ENCODE measurements at places on chromosomes 16 and 17. TPM values are rescaled to one million over a fixed set of nuclear protein-coding genes. Genes with fewer than 3 reads are reported as not detected.
A peak's percentile ranks its signal among the peaks of the same experiment; 100 is the strongest.

DNA sequence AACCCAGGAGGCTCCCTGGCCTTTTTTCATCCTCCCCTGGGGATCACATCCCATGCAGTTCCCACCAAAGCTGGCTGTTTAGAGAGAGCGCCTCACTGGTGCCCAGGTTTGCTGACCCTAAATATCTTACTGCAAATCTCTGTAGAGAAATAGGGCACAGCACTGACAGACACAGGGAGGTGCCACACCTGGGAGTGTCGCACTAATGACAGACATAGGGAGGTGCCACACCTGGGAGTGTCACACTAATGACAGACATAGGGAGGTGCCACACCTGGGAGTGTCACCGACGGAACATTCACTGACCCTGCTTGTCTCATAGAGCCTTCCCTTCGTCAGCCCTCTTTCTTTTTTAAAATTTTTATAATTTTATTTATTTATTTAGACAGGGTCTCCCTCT lies 25.6 kb downstream of the UNK start:
- DNase-seq = peak; percentile 93

- no peak for DNase-seq
Observed at GRCh38 chr16:49939495-49939894, 83.6 kb upstream of the ZNF423 start.

GRCh38 chr17:77382966-77383612 lies 242.3 kb downstream of the SEC14L1 start:
- DNase-seq = no peak

- peak; percentile 84 for DNase-seq
Observed at GRCh38 chr17:6651919-6652452, 424 bp downstream of the C17orf100 start.

- DNase-seq = no peak
Observed at GRCh38 chr17:9269350-9270035, 248.2 kb downstream of the NTN1 start.

DNA sequence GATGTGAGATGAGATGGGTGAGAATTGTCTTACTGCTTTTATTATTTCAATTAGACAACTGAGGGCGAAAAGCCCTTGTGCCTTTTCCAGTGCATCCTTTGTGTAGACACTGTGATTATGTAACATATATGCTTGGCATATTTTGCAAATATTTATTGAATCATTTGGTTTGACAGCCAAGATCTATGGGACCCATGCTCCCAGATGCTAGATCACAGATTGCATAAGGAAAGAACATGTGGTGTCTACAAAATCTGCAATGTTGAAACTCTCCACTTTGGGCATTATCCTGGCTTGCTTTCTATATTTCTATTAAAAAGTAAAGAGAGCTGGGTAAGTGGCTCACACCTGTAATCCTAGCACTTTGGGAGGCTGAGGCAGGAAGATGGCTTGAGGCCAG lies 4.8 kb upstream of the COG1 start:
- DNase-seq = no peak

DNA sequence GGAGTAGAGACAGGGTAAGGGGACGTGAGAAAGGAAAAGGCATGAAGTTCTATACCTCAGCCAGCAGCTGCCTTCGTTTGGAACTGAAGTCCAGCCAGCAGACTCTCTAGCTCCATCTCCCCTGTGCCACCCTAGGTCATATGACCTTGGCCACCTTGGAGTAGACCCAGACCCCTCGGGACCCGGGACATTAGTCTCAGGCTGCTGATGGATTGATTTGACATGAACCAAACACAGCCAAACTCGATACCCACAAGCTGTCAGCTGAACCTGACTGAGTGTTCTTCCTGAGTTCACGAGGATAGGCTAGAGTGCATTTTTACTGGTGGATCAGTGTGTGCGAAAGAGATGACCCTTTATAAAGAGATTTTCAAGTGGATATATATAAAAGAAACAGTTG lies 68.5 kb downstream of the YPEL2 start:
- no peak for DNase-seq

GRCh38 chr17:79504181-79504605 lies 106.7 kb downstream of the RBFOX3 start:
- DNase-seq = no peak

DNA sequence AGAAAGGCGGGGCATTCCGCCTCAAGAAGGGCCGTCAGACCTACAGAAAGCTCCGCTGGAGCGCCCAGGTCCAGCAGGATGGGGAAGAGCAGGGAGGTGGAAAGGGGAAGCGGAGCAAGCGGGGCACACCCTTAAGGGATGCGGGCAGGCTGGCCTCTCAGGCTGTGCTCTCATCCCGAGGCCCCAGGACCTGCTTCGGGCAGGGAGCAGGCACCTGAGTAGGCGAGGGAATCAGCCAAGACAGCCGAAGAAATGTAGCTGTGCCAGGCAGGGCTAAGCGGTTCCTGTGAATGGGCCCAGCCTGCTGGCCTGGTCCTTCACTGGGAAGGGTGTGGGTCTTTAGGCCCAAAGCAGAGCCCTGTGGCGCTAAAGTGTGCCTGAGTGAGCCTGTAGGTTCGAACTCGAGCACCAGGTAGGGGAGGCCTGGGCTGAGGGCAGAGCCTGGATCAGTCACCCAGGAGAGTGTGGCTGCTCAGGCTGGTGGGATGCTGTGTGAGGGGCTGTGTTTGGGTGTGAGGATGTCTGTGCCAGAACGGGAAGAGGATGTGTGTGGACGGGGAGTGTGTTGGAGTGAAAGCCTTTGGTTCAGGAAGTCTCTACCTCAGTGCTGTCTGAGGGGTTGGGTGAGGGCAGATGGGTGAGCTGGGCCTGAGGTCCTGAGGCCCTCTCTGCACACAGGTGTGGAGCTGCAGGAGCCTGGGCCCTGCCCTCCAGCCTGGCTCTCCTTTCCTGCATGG lies 3.3 kb downstream of the TBX4 start:
- no peak for DNase-seq

GRCh38 chr16:57380671-57381462 lies 8.6 kb downstream of the CX3CL1 start:
- peak; percentile 33 for DNase-seq

- peak; percentile 35 for DNase-seq
Observed at GRCh38 chr16:9061358-9061813, 30.1 kb upstream of the HAPSTR1 start.

- DNase-seq = peak; percentile 77
Observed at GRCh38 chr17:75635610-75636202, 2.5 kb downstream of the SMIM5 start.

- no peak for DNase-seq
Observed at GRCh38 chr16:57409870-57410587, 5.5 kb downstream of the CCL17 start.

GRCh38 chr17:43615330-43616028 lies 46.2 kb downstream of the MEOX1 start:
- no peak for DNase-seq

GRCh38 chr16:2388875-2389433 lies 40.3 kb upstream of the CCNF start:
- no peak for DNase-seq

DNA sequence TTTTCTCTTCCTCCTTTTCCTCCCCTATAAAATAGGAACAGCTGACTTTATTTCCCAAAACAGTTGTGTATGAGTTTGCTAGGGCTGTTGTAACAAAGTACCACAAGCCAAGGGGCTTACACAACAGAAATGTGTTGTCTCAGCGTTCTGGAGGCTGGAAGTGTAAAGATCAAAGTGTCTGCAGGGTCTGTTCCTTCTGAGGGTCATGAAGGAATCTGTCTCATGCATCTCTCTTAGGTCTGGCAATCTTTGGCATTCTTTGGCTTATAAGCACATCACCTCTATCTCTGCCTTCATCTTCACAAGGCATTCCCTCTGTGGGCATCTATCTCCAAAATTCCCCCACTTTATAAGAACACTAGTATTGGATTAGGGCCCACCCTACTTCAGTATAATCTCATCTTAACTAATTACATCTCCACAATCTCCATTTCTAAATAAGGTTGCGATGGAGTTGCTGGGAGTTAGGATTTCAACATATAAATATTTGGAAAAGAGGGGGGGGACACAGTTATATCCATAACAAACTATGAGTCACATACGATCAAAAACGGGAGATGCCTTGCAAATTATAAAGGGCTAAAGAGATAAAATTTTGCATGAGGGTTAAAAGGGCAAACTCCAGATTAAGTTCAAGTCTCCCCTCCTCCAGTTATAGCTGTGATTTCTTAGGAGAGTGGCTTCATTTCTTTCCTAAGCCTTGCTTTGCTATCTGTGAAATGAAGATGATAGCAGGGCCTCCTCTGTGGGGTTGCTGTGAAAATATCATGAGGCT lies 109.7 kb downstream of the VAT1L start:
- no peak for DNase-seq

DNA sequence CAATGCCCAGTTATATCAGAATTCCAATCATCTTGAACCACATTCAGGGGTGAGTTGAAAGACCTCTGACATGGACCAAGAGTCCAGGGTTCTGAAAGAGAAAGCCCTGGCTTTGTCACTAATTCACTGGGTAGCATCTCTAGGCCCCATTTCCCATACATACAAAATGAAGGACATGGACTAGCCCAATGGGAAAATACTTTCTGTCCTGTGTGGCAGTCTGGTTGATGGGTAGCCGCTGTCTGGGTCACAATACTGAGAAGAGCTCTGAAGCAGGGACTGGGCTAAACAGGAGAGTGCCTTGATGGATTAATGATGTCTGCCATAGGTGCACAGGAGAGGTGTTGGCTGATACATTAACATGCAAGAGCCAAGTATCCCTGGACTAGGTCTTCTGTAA lies 214.3 kb downstream of the RAB11FIP4 start:
- DNase-seq = no peak

DNA sequence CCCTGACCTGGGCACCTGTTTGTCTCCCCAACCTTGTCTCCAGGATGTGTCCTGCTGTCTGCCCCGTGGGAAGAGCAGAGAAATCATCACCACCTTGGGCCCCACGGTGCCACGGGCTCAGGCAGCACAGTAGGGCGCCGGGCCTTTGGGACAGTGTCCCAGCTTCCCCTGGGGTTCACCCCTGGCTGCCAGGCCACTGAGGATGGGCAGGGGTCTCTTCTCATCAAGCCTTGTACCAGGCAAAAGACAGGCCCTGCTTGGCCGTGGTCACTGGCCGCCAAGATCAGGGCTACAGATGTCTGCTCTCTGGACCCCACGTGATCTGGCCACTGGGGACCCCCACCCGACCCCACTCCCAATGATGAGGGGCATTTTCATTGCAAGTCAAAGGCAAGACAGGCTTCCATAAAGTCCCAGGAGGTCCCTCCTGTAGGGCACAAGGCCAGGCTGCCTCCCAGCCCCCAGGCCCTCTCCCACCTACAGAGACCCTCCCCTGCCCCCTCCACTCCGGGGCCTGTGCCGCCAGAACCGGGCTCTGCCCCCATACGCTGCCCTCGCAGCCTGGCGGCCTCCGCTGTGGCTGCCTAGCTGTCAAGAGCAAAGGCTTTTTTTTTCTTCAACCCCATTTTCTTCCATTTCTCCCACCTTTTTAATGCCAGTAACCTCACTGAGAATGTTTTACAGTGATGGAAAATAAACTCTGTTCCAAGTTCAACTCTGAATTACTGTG lies 14.5 kb downstream of the DNAAF8 start:
- DNase-seq = no peak

- DNase-seq = no peak
Observed at GRCh38 chr17:28843816-28844148, 1.2 kb upstream of the FAM222B start.

DNA sequence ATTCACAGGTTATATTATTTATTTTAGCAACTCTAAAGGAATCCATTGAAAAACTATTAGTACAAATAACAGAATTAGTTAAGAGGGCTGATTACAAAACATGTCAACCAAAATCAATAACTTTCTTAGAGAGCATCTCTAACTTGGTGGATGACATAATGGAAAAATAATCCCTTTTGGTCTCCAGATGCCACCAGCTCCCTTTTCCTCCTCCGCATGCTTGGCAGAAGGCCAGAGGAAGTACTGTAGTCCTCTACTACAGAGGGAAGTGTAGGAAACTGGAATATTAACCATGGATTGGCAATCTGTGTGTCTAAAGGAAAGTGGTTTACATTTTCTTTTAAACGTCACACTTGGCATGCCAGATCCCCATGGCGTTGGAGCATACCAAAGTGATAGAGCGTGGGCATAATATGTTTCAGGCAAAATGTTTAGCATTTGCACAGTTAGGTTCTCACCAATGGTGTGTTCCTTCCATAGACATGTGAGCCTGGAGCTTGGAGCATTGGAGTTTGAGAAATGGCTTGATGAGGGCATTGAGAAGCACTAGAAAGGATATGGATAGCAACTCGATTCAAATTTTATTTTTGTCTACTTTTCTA lies 106.3 kb downstream of the PRKCB start:
- DNase-seq = no peak

GRCh38 chr17:67392111-67392510 lies 15.0 kb downstream of the PITPNC1 start:
- DNase-seq = no peak

- DNase-seq = no peak
Observed at GRCh38 chr16:70612931-70613330, 33.4 kb upstream of the IL34 start.

DNA sequence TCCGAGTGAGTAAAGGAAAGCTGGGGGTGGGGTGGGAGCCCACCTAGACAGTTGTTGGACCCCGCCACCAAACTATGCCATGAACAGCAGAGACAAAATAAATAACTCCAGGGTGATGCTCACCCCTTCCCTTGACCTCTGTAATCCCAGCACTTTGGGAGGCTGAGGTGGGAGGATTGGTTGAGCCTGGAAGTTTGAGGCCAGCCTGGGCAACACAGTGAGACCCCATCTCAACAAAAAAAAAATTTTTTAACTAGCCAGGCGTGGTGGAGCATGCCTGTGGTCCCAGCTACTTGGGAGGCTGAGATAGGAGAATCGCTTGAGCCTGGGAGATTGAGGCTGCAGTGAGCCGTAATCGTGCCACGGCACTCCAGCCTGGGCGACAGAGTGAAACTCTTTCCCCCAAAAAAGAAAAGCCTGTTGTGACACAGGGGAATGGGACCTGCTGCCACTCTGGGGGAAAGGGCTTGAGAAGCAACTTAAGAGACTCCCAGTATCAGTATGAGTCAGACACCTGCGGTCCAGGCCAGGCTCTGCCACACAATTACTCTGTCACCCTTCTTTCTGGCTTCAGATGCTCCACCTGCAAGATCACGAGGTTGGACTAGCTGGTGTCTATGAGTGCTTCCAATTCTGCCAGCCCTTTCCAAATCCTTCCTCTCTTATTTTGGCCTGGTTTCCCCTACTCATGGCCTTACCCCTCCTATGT lies 5.0 kb downstream of the SGCA start:
- peak; percentile 23 for DNase-seq

- DNase-seq = no peak
Observed at GRCh38 chr17:35568561-35568960, 7.9 kb upstream of the SLFN14 start.

The IGF2BP1 gene
- not detected for total RNA-seq

The ALDH3A1 gene
- 3.1 TPM for total RNA-seq

The CCDC144A gene
- total RNA-seq = 0.53 TPM

The KRT31 gene
- not detected for total RNA-seq

The NPLOC4 gene
- 78.6 TPM for total RNA-seq

The IRX5 gene
- not detected for total RNA-seq

The ASPA gene
- 3.7 TPM for total RNA-seq

The WNT9B gene
- not detected for total RNA-seq

The KRTAP4-6 gene
- not detected for total RNA-seq

The CHST6 gene
- 2.9 TPM for total RNA-seq

The KRTAP9-2 gene
- not detected for total RNA-seq

The PYY gene
- 55.4 TPM for total RNA-seq

The CENPN gene
- 7.6 TPM for total RNA-seq
